Stimulated activated CD4-positive, alpha-beta T cell treated with anti-CD3 and anti-CD28 coated beads, Interleukin-12 subunit alpha, Interleukin-12 subunit beta, amount 100 ng/mL, for 48 hours (primary cell): ENCODE measurements at places on chromosomes 5 and 9.

DNA sequence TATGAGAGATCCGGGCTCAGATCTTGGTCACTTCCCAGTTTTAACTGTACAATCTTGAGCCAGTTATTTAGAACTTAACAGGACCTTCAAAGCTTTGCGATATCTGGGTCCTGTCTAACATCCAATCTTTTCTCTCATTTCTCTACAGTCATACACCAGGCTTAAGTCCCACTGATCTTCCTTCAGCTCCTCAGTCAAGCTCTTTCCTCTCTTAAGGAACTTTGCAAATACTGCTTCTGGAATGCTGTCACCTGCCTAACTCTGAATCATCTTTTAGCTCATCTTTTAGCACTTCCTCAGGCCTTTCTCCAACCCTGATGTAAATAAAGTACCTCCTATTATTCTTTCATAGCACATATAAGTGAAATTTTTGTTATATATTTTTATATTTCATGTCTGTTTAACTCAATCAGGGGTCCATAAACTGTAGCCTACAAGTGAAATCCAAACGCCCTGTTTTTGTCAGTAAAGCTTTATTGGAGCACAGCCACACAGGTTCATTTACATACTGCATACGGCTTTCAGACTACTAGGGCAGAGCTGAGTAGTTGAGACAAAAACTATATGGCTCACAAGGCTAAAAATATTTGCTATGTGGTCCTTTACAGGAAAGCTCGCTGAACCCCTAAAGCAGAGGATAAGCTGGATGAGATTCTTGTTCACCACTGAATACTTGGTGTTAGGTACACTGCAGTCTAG lies 63.5 kb downstream of the MEF2C start:
- no peak for DNase-seq

GRCh38 chr5:75670577-75670976 lies 46.7 kb downstream of the POC5 start:
- no peak for DNase-seq

- DNase-seq, result no peak
Measured at GRCh38 chr9:128022886-128023285, 42.1 kb upstream of the EEIG1 start.

DNA sequence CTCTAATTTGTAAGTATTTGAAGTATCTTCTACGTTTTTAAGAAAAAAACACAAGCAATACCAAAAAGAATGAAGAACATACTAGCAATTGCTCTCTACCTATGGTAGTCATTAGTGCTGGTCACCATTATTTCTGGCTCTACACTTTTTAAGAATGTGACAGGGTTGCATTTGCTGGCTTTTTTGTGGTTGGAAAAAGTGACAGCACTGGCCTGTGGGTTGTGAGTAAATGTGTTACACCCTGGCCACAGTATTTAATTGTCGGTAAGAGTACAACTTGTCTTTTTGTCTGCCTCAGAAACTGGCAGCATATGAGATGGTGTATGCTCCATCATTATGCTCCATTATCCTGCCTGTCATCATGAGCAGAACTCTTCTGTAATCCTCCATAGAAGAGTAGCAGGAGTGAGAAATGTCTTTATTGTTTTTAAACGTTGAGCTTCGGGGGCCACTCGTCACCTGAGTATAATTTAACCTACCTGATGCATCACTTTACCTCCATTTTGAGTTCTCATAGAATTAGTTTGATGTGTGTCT lies 449.8 kb downstream of the ISL1 start:
- DNase-seq, result no peak

DNA sequence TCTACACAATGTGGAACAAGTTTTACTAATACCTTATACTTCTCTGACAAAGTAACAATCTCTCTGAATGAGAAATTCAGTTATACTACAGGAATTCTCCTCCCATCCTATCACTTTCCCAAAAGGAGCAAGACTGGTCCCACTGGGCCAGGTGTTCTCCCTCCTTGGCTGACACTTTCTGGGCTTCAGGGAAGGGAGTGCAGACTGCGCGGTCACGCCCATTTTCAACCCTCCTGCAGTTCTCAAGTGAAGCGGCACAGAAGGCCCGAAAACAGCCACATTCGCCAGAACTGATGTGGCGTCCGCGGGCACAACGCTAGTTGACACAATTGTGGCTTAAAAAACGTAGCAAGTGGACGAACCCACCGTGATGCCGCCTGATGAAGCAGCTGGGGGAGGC lies 603 bp downstream of the SAXO1 start:
- no peak for DNase-seq

GRCh38 chr9:27198190-27198589 lies 89.2 kb downstream of the TEK start:
- DNase-seq, result no peak

- DNase-seq, result no peak
Measured at GRCh38 chr9:38432922-38433510, 8.8 kb upstream of the IGFBPL1 start.

DNA sequence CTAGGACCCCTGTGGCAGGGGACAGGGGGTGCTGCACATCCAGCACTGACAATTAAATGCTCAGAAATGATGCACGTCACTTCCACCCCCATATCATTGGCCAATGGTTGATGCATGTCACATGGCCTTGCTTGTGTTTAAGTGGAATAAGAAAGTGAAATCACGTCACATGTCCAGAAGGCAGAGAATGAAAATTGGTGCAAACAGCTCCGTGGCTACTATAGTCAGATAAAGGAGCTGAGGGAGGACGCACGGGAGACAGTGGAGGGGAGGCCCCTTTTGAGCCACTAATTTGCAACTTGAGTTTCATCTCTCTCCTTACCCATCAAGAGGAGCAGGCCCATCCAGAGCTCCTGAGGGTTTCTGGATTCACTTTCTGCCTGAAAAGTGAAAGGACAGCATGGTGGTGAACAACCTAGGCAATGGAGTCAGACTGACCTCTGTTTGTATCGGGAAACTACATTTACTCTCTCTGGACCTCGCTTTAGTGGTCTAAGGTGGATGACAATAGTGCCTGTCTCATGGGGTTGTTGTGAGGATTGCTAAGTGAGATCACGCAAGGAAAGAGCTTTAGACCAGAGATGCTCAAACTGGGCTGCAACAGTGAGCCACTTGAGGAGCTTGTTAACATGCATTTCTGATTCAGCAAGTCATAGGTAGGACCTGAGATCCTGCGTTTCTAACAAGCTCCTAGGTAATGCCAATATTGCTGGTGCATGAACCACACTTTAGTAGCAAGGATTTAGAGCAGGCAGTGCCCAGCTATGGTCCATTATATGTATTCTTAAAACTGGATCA lies 133.9 kb upstream of the ADRA1B start:
- no peak for DNase-seq

DNA sequence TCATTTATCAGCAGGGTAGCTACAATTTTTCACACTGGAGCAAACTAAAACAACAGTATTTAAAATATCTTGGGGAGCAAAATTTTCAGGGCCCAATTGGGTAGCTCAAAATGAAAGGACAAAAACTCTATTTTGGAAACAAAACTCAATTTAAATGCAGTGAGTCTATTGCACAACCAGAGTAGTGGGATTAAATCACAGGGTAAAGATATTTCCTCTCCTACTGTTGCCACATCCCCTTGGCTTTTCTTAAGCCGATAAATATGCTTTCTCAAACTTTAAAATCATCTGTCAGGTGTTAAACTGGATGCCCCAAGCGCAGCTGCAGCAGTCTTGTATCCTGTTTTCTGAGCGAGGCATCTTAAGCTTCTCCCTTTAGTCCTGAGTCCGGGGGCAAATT lies 1474.3 kb upstream of the CDH9 start:
- DNase-seq, result no peak

GRCh38 chr5:106656821-106657220 lies 1013.9 kb downstream of the EFNA5 start:
- no peak for DNase-seq

DNA sequence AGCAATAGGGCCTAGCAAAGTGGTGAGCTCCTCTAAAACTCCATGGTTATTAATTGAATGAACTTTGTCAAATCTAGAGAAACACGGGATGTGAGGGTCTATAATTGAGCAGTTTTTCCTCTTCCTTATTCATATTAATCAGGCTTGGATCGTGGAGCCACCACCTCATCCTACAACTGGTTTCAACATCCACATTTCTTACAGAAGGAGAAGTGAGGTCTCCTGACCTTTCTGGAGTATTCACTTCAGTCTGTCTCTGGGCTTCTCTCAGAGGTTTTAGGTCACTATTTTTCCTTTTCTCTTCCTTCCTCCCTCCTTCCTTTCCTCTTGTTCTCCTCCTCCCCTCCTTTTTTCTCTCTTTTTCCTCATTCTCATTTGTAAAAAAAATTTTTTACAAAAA lies 177.3 kb upstream of the ACTBL2 start:
- DNase-seq, result no peak

DNA sequence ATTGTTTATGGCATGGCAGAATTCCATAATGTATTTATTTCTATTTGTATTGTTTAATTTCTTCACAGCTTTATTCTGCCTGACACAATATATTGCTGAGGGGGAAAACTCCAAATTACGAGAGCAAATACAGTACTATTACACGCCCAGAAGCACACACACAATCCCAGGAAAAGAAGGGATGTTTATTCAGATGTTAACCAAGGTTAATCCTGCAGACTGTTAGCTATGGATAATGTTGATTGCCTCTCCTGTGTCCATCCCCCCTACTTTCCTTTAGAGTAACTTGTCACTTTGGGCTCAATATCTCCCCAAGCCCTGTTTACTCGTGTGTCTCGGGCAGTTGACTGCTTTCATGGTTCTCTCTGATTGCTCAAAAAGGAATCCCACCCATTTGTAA lies 84.2 kb upstream of the ERCC6L2 start:
- DNase-seq, result no peak

DNA sequence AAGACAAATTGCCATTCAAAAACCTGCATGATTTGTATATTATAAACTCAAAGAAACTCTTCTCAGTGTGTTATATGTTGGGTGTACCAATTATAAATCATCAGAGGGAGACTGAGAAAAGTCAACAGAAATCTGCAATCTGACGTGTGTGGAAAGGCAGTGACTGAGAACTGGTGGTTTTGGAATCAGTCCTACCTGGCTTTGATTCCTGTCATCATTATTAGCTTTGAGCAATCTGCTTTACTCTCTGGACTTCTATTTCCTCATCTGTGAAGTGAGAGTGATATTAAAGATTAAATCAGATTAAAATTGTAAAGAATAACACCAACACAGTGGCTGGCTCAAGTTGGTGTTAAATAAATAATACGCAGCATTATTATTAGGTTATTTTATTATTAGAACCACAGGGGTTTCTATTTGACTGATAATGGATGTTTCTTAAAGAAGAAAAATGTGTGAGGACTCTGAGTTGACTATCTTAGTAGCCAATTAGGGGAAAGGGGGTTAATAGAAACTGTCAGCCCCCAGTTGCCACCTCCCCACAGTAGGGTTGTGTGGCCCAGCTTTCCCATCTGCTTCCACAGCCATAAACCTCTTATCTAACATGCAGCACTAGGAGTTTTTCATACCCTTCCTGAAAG lies 59.6 kb downstream of the SNCAIP start:
- DNase-seq, result no peak

DNA sequence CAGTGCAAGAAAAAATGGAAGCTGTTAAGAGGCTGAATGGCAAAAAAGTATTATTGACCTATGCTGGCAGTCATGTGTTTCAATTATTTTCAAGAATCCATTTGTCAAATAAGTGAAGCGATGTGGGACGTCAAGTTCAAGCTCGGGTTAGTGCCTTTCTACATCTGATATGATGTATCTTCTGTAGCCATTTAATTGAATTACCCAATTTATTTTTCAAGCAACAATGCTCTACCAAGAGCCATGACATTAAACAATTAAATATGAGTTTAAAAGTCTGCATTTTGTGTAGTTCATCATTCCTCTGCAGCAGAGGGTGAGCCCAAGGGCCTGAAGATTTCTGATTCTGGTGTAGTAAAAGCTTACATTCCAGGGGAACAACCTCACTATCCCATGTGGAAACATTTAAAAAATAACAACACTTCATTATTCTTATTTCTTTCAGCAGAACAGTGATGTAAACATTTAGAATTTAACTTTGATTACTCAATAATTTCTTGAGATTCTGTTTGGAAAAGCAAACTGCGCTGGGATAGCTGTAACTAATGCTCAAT lies 619.7 kb upstream of the ARRDC3 start:
- DNase-seq, result no peak

GRCh38 chr5:136087961-136088871 lies 44.4 kb upstream of the SMAD5 start:
- no peak for DNase-seq

DNA sequence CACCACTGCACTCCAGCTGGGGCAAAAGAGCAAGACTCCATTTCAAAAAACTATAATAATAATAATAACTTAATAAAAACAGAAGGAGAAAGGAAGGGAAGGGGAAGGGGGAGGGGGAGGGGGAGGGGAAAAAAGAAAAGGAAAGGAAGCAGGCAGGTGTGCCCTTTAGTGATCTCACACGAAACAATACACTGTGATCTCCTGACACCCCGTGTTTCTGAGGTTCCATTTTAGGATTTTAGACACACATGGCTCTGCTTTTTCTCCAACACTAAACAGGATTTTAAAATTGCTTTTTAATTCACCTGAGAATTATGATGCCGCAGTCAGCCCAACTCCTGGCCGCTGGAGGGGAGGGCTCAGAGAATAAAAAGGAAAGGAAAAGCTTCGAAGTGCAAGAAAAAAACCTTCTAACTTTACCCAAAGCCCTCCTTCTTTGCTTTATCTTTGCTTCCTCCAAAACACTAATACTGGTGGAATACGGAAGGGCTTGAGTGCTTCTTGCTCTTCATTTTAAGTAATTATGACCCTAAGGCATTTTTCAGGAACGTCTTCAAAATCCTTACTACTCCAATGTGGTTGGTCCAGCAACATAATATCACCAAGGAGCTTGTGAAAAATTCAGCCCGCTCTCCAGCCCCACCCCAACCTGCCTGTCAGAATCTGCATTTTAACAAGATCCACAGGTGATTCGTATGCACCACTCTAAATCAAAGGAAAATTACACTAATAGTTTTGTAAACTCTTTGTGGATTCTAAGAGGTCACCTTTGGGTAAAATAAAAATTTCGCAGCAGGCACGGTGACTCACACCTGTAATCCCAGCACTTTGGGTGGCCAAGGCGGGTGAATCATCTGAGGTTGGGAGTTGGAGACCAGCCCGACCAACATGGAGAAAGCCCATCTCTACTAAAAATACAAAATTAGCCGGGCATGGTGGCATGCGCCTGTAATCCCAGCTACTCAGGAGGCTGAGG lies 66.0 kb downstream of the MYO10 start:
- no peak for DNase-seq
